ENCODE measurements at places on chromosomes 7 and 10. TPM values are rescaled to one million over a fixed set of nuclear protein-coding genes. Genes with fewer than 3 reads are reported as not detected.

The CCT6A gene
- 81.6 TPM for polyA plus RNA-seq

The IL2RA gene
- polyA plus RNA-seq = 27.2 TPM

The CYP3A4 gene
- not detected for polyA plus RNA-seq

The ATG9B gene
- polyA plus RNA-seq = 11.2 TPM

The ST7 gene
- 4.4 TPM for polyA plus RNA-seq

The CYP2W1 gene
- polyA plus RNA-seq = not detected

The AKR1C8 gene
- not detected for polyA plus RNA-seq

The CALML3 gene
- polyA plus RNA-seq = not detected

The CC2D2B gene
- 0.28 TPM for polyA plus RNA-seq

The PARG gene
- polyA plus RNA-seq = 16.7 TPM

The WAPL gene
- 32.8 TPM for polyA plus RNA-seq

The RAPGEF5 gene
- polyA plus RNA-seq = 1.2 TPM

The WDFY4 gene
- polyA plus RNA-seq = 78.7 TPM

The KNDC1 gene
- 0.05 TPM for polyA plus RNA-seq

The GHRHR gene
- not detected for polyA plus RNA-seq

The SH2D4B gene
- not detected for polyA plus RNA-seq

The ERVW-1 gene
- polyA plus RNA-seq = 0.06 TPM

The HOGA1 gene
- polyA plus RNA-seq = not detected

The KAZALD1 gene
- polyA plus RNA-seq = not detected

The MEIG1 gene
- polyA plus RNA-seq = 2.4 TPM

The MYO1G gene
- 167 TPM for polyA plus RNA-seq

The CFAP43 gene
- not detected for polyA plus RNA-seq

The CRHR2 gene
- polyA plus RNA-seq = not detected

The EVX1 gene
- not detected for polyA plus RNA-seq

The AMZ1 gene
- 1.9 TPM for polyA plus RNA-seq

The ZNF365 gene
- not detected for polyA plus RNA-seq

The IKZF1 gene
- polyA plus RNA-seq = 213 TPM

The LIPM gene
- not detected for polyA plus RNA-seq

The OR6V1 gene
- polyA plus RNA-seq = not detected

Measured in IgD-negative memory B cell (primary cell).